ENCODE measurements at places on chromosomes 2 and 18.

GRCh38 chr2:48529676-48530032 is 300 bp upstream of the STON1 start:
- peak; percentile 70 for DNase-seq

GRCh38 chr2:70094171-70094977 is 7.1 kb downstream of the PCBP1 start:
- DNase-seq: peak; percentile 44

DNA sequence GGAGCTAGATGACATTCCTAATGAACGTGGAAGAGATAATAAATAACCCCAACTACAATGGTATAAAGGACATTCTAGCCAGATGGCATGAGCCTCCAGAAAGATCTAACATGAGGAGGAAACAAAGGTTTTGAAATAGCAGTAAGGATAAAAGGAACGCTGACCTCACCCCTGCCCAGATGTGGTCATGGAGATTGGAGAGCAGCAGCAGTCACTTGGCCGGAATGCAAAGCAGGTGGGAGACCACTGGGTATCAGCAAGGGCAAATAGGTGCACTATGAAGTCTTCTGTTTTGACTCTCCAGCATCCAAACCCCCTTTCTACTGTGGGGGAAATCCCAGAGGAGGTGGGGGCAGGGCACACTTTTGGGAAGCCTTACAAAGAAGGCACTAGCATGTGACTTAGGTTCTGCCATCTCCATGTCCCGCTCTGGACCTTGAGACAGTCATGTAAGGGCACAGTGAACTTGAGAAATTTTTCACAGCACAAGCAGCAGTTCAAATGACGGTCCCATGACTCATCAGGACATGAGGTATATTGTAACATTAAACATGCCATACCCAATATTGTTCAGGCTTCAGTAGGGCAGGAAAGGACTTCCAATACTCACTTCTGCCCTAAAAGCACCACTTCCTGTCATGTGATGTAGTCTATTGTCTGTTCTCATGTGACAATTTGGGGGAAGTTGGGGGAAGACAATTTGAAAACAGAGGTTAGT is 55.2 kb downstream of the METTL4 start:
- DNase-seq: no peak

GRCh38 chr2:72972352-72973136 is 55.2 kb downstream of the EMX1 start:
- DNase-seq: no peak

- DNase-seq: no peak
These were observed 312.5 kb downstream of the RND3 start for GRCh38 chr2:150174971-150175421.

DNA sequence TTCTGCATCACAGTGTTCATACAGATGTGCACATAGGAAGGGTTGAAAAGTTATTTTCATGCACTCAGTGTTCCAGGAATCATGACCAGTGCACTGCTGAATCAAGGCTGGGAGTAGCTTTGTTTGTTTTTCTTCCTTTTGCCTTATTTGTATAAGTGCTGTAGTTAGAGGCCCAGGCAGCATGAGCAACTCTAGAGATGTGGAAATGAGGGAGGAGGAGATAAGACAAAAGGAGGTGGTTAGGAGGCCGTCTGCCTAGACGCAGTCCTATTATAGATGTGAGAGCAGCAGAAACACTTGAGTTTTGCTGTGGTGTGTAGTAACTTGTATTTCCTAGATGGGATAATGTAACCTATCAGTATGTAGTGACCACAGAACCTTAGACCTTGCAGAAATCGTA is 264.3 kb upstream of the RASGRP3 start:
- DNase-seq: no peak

DNA sequence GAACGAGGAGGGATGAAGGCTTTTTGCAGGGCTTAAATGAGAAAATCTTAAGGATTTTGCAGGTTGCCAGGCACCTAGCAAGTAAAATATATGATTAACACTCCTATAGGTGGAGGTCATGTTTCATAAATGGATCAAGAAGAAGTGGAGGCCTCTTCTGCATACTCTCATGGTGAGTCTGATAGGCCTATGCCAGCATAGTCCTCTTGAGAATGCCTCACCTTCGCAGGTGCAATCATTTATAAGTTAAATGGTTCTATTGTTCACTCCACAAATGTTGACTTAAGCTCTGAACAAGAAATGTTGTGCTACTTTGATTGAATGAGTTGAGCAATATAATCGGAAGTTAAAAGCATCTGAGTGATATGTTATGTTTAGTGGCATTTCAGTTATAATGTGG is 12.1 kb downstream of the LRRTM1 start:
- no peak for DNase-seq
